ENCODE measurements at places on chromosomes 6 and 20.

DNA sequence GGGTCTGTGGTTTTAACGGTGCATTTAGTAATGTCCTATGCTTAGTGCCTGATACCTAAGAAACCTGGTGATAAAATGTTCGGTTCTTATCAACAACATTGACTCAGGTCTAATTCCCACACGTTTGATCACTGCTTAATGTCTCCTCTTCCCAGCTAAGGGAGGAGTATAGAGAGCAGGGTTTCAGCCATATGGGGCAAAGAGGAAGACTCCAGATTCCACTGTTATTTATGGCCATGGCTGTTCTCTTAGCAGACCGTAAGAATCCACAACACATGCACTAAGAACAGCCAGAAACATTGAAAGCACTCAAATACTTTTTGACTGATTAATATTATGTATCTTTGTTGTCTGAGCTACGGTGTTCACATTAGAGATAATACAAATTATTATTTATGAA, 112.1 kb downstream of the BCAS1 start:
- H3K4me3 ChIP-seq, result no peak overlapping the region
- no peak for DNase-seq
- no peak overlapping the region for H3K27ac ChIP-seq

GRCh38 chr6:80357674-80358073, 251.2 kb downstream of the BCKDHB start:
- H3K27me3 ChIP-seq, result no peaks in the 10 kb centered on the region
- H3K27ac ChIP-seq, result no peak overlapping the region
- no peaks in the 10 kb centered on the region for H3K4me1 ChIP-seq
- no peak overlapping the region for H3K4me3 ChIP-seq
- H3K36me3 ChIP-seq, result no peaks in the 10 kb centered on the region

DNA sequence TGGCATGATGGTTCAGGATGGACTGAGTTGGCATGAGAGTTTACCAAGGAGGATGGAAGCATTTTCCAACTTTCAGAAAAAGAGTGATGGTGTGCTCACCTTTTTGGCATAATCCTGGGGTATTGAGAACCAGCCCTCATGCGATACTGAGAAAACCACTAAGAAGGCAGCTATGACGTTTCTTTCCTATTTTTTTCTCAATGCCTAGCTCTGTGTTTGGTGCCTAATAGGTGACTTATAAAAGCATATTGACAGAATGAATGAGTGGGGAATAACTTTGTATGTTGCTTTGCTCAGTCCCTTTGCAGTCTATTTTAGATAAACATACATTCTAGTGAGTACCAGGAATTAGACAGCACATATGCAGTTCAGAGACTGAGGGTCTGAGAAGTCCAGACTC, 816.3 kb downstream of the DHX35 start:
- H3K4me3 ChIP-seq, result no peak overlapping the region
- H3K36me3 ChIP-seq, result no peaks in the 10 kb centered on the region
- H3K27ac ChIP-seq, result no peak overlapping the region
- no peak for DNase-seq
- no peaks in the 10 kb centered on the region for H3K4me1 ChIP-seq

DNA sequence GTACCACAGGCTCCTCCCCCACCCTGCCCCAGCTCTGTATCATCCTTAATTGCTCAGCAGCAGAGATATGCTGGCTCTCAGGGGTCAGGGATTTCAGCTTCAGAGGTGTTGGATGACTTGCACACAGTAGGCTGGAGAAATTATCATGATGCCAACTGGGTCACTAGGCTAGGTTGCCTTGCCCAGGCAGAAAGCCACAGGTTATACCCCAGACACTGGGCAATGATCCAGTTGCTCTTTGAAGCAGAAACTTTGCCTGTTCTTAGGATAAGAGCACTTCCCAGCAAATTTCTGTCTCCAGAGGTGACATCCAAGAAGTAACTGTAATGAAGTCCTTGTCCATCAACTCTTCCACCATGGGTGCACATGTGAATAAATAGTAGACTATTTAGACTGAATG, 38.3 kb upstream of the SCML4 start:
- no peaks in the 10 kb centered on the region for H3K4me1 ChIP-seq
- no peak for DNase-seq
- no peak overlapping the region for H3K4me3 ChIP-seq
- H3K27me3 ChIP-seq, result no peaks in the 10 kb centered on the region

- H3K36me3 ChIP-seq, result no peaks in the 10 kb centered on the region
- H3K27ac ChIP-seq, result no peak overlapping the region
- no peaks in the 10 kb centered on the region for H3K27me3 ChIP-seq
- no peak for DNase-seq
Observed at GRCh38 chr20:17444091-17444490, 87.1 kb downstream of the BFSP1 start.

DNA sequence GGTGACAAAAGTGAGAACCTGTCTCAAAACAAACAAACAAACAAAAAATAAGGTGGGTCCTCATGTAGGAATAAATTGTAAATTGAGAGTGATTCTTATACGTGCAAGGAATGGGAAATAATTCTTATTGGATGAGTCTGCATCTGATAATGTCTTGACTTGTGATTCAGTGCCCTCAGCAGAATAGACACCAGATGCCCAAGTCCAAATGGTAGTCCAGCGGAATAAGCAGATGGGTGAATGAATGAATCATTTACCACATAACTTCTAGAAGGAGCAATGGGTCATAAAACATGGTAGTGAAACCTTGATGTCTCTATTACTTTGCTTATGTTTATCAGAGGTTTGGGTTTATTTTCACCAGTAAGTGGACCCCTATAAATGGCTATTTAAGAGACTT, 747.7 kb downstream of the PHF3 start:
- no peak overlapping the region for H3K4me3 ChIP-seq
- no peak overlapping the region for H3K27ac ChIP-seq
- no peaks in the 10 kb centered on the region for H3K4me1 ChIP-seq
- DNase-seq, result no peak
- H3K36me3 ChIP-seq, result no peaks in the 10 kb centered on the region

- H3K36me3 ChIP-seq, result no peaks in the 10 kb centered on the region
- DNase-seq, result no peak
- peaks cover 50% of the 10 kb centered on the region for H3K4me1 ChIP-seq
- H3K4me3 ChIP-seq, result no peak overlapping the region
- no peaks in the 10 kb centered on the region for H3K27me3 ChIP-seq
Observed at GRCh38 chr6:75608956-75609533, 7.4 kb downstream of the SENP6 start.

Data from effector memory CD4-positive, alpha-beta T cell (primary cell).